ENCODE measurements at places on chromosomes 2 and 18. TPM values are rescaled to one million over a fixed set of nuclear protein-coding genes. Genes with fewer than 3 reads are reported as not detected.

DNA sequence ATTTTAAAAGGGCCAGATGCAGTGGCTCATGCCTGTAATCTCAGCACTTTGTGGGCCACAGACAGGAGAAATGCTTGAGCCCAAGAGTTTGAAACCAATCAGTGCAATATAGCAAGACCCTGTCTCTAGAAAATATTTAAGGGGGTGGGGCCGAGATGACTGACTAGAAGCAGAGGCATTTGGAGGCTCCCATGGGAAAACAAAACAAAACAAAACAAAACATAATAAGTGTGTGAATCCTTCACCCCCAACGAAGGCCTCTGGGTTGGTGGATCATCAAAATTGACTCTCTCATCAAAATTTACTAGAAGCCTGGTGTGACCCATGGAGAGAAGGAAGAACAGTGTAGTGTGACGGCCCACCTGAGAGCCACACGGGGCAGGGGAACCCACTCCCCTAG lies 560.9 kb downstream of the LRP1B start:
- H3K36me3 ChIP-seq: no peaks in the 10 kb centered on the region
- H3K27me3 ChIP-seq: no peaks in the 10 kb centered on the region
- H3K27ac ChIP-seq: no peak overlapping the region
- H3K4me3 ChIP-seq: no peak overlapping the region

- H3K36me3 ChIP-seq: no peaks in the 10 kb centered on the region
- DNase-seq: no peak
- no peaks in the 10 kb centered on the region for H3K4me1 ChIP-seq
- H3K27ac ChIP-seq: no peak overlapping the region
- H3K4me3 ChIP-seq: no peak overlapping the region
- no peaks in the 10 kb centered on the region for H3K27me3 ChIP-seq
Observed at GRCh38 chr2:169928463-169928864, 101.2 kb downstream of the UBR3 start.

DNA sequence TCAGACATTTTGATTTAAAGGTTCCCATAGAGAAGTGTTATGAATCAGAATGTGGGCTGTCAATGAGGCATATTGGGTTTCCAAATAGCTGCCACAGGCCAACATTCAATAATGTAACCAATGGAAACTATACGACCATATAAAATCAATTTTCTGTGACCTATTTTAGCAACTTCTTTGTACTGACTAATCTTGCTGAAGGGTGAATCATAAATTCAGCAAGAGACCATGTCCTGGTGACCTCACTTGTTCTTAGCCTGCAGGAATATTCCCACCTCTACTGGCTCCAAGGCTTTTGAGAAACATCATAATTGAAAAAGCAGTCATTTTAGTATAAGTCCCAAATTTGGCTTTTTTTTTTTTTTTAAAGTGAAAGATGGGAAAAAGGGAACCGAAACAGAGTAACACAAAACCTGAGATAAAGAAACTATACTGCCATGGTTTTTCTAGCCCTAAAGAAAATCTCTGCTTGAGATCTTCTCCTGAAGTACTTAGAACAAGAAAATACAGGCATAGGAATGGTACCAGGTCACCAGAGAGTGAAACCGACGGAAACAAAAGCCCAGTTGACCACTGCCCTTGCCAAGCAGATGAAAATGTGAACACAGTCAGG lies 32.1 kb downstream of the PLEKHM3 start:
- H3K4me1 ChIP-seq: peaks cover 5% of the 10 kb centered on the region
- DNase-seq: no peak
- H3K4me3 ChIP-seq: no peak overlapping the region
- no peaks in the 10 kb centered on the region for H3K36me3 ChIP-seq

DNA sequence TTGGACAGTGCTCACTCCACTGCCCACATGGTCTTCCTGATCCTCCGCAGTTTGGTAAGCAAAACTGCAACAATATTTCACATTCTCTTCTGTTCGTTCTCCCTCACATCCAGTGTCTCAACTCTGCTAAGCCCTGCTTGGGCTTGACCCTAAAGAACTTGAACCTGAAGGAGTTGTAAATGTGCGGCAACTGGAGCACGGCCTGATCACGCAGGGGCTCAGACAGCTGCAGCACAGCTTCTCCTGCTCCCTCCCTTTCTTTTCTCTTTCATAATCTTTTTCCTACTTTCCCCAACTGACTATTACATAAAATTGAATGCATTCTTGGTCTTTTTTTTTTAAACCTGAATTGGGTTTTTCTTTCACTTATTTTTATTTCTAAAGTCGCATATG lies 10.2 kb downstream of the CYRIA start:
- no peak overlapping the region for H3K4me3 ChIP-seq
- H3K27ac ChIP-seq: no peak overlapping the region
- H3K36me3 ChIP-seq: no peaks in the 10 kb centered on the region
- DNase-seq: no peak
- H3K4me1 ChIP-seq: no peaks in the 10 kb centered on the region

- H3K4me3 ChIP-seq: no peak overlapping the region
- peaks cover 6% of the 10 kb centered on the region for H3K36me3 ChIP-seq
- peaks cover 6% of the 10 kb centered on the region for H3K4me1 ChIP-seq
Observed at GRCh38 chr18:26255695-26256622, 29.7 kb downstream of the TAF4B start.

- H3K27ac ChIP-seq: no peak overlapping the region
- no peaks in the 10 kb centered on the region for H3K27me3 ChIP-seq
- H3K4me1 ChIP-seq: peaks cover 3% of the 10 kb centered on the region
- H3K4me3 ChIP-seq: no peak overlapping the region
- DNase-seq: no peak
Observed at GRCh38 chr2:37215250-37215649, 16.1 kb downstream of the CEBPZ start.

- H3K36me3 ChIP-seq: peaks cover 45% of the 10 kb centered on the region
- peaks cover 46% of the 10 kb centered on the region for H3K4me1 ChIP-seq
- peak overlapping the region; percentile 30 for H3K4me3 ChIP-seq
- H3K27ac ChIP-seq: peak overlapping the region; percentile 80
- no peak for DNase-seq
- H3K27me3 ChIP-seq: no peaks in the 10 kb centered on the region
Observed at GRCh38 chr2:42256505-42256904, 87.4 kb downstream of the EML4 start.

DNA sequence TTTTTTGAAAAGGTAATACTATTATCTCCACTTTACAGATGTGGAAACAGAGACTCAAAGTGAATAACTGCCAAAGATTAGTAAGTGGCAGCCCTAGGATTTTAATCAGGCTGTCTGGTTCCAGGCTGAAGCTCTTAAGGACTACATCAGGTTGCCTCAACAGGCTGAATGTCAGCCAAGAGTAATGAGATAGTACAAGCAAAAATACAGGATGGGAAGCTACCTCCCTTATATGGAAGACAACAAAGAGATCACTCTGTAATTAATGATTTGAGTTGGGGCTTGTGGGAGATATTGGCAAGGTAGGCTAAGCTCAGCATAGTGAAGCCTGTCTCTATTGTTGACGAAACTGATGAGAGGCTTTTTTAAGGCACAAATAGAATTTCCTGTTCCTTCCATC lies 323.1 kb downstream of the KCNJ3 start:
- H3K4me1 ChIP-seq: no peaks in the 10 kb centered on the region
- H3K27me3 ChIP-seq: no peaks in the 10 kb centered on the region
- no peak overlapping the region for H3K27ac ChIP-seq
- H3K36me3 ChIP-seq: no peaks in the 10 kb centered on the region

The PRR30 gene
- total RNA-seq: not detected

The HSBP1L1 gene
- total RNA-seq: 0.50 TPM

Data from activated CD8-positive, alpha-beta T cell treated with anti-CD3 and anti-CD28 coated beads, Interleukin-2, amount 10 ng/mL, durations not matched to agents 7 days and 5 days (primary cell).